ENCODE measurements at places on chromosomes 5 and 9.

- DNase-seq = no peak
These were observed 149.0 kb downstream of the SSBP2 start for GRCh38 chr5:81601919-81602318.

- no peak for DNase-seq
These were observed 220.8 kb downstream of the MRPS30 start for GRCh38 chr5:45029553-45029952.

- no peak for DNase-seq
These were observed 78.5 kb downstream of the ERCC6L2 start for GRCh38 chr9:95953986-95954385.

- no peak for DNase-seq
These were observed 213.7 kb upstream of the MAP3K1 start for GRCh38 chr5:56601641-56602071.

- no peak for DNase-seq
These were observed 66.7 kb downstream of the TARS1 start for GRCh38 chr5:33507426-33507825.

- no peak for DNase-seq
These were observed 661.0 kb upstream of the C9orf72 start for GRCh38 chr9:28234133-28234893.

GRCh38 chr5:158770506-158770905 is 329.2 kb downstream of the EBF1 start:
- DNase-seq = no peak

Measured in stimulated activated CD4-positive, alpha-beta T cell treated with anti-CD3 and anti-CD28 coated beads, Interleukin-1b, Interleukin-23, amount 100 ng/mL, for 48 hours (primary cell).